ENCODE measurements at places on chromosomes 2 and 18.
A peak's percentile ranks its signal among the peaks of the same experiment; 100 is the strongest.

GRCh38 chr2:229713371-229714079 is 830 bp downstream of the DNER start:
- no peak for DNase-seq

DNA sequence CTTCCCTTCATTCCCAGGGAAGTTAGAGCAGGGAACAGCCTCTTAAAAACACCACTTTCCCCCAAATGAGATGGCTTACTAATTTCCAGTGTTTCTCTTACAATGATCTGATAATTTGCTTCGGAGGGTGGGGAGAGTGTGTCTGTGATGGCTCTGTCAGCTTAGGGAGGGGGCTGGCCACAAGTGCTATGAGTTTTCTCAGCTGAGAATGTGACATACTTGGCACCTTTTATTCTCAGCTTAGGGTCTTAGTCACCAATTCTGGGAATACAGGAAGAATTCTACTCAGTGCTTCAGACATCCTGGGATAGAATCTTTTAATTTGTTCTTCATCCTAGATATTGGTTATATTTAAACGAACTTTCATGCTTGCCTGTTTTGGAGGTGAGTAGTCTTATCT is 64.4 kb downstream of the AOX1 start:
- no peak for DNase-seq

GRCh38 chr2:10552220-10552870 is 104.2 kb upstream of the ODC1 start:
- no peak for DNase-seq

GRCh38 chr2:21267232-21267835 is 143.6 kb downstream of the TDRD15 start:
- no peak for DNase-seq

GRCh38 chr2:119198240-119198840 is 25.3 kb upstream of the STEAP3 start:
- DNase-seq = no peak

DNA sequence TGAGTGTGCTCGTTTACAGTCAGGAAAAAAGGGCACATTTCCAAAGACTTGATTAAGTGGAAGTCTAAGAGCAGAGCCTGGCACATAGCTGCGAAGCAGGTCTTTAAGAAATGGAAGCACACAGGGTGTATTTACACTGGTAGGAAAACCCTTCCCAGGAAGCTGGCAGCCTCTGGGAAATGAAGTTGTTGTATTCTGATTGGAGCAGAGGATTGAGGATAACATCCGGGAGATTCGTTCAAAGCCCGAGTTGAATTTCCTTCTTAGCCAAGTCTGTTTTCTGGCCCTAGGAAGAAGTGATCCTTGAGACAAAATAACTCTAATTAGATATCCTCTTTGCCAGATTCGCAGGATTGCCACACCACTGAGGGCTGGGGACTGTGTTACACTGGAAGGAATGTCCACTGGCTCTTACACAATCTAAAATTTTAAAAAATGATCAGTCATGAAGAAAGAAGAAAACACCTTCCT is 75.9 kb downstream of the ITGB1BP1 start:
- DNase-seq = no peak

DNA sequence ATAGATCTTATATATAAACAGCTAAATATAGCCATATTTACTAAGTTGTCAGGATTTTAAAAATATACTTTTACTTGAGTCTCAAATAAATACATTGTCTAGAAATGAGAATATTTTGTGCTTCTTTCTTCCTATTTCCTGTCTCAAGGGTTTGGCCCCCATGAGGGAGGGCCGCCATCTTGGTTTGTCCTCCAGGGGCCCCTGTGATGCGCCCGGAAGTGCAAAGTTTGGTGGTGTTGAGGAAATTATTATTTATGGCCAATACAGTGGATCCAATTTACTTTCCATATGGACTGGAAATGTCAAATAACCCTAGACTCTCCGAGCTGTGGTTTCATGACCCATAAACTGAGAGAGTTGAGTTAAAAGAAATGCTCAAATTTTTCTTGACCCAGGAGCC is 104.7 kb upstream of the OTOS start:
- no peak for DNase-seq

- DNase-seq = no peak
Observed at GRCh38 chr2:20933714-20934113, 110.2 kb downstream of the APOB start.

- no peak for DNase-seq
Observed at GRCh38 chr2:221588306-221588985, 16.3 kb upstream of the EPHA4 start.

- DNase-seq = no peak
Observed at GRCh38 chr2:190159453-190159852, 96.9 kb upstream of the MSTN start.

DNA sequence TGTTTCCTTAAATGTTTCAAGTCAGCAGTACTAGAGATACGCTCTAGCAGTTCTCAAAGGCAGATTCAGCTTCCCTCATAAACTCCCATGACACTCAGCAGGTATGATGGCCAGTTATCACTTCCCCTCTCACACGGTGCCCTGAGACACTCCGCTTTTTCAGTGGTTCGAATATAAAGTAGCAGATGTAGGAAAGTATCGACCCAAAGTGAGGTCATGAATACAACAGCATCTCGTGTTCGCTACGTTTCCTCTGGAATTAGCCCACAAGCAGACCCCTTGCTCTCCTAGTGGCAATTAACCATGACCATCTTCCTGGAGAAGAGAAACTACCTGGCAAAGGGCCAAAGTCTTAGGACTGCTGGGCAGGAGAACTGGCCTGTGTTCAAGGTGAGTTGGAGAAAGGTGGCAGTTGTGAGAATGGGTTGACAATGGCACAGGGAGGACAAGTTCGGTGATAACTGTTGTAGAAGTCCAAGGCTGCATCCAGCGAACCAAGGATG is 9.3 kb upstream of the AGBL5 start:
- no peak for DNase-seq

DNA sequence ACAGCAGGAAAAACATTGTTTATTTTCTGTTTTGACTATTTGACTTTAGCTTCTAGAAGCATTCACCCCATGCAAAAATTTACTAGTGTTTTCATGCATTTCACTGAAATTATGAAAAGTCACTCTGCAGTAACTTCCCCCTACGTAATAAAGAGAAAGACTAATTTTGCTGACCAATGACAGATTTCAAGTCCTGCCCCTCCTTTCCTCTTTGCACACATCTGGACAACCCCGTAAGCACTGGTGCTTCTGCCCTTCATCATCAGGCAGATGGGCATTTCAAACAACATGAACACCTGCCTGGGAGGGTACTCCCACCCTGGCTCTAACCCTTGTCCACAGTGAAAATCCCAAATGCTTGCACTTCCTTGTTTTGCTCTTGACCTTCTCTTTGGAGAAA is 815.0 kb upstream of the ID2 start:
- no peak for DNase-seq

DNA sequence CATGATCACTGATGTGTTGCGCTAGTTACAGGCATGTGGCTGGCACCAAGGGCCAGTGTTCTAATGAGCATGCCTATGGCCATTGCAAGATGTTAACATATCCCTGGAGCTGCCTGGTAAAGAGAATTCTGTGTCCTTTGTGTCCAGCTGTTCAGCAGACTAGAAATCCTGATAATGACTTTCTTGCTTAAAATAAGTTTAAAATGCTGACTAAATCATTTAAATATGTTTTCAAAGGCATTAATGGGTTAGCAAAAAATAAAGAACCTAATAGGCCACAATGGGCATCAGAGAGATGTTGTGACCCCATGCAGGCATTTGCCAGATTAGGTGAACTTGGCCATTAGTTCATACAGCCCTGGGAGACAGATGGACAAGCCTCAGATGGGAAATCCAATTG is 67.5 kb downstream of the GPR39 start:
- no peak for DNase-seq

GRCh38 chr18:43661570-43661969 is 384.3 kb upstream of the SYT4 start:
- no peak for DNase-seq

GRCh38 chr2:195270466-195271039 is 386.5 kb upstream of the SLC39A10 start:
- no peak for DNase-seq

GRCh38 chr2:220347626-220348025 is 720.2 kb downstream of the SLC4A3 start:
- DNase-seq = no peak

GRCh38 chr2:121377646-121378045 is 92.6 kb upstream of the TFCP2L1 start:
- DNase-seq = no peak

- DNase-seq = no peak
Observed at GRCh38 chr2:169452080-169452479, 27.2 kb upstream of the BBS5 start.

GRCh38 chr18:6821356-6821755 is 91.8 kb downstream of the ARHGAP28 start:
- no peak for DNase-seq

DNA sequence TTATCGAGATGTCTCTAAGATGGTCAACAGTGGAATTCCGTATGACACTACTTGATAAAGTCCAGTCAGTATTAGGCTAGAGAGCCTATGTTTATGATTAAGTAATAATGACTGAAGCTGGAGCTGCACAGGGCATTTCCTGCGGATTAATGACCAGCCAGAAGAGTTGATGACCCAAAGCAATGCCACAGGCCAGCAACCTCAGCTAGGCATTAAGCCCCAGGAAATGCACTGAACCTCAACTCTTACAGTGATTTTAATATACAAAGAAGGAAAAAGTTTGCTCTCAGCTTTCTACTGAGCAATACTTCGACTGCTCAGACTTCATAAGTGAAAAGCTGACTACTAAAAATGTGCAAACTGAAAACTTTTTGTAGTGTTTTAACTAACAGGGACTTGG is 3.9 kb downstream of the KCTD1 start:
- no peak for DNase-seq

GRCh38 chr2:219109471-219109870 is 48.8 kb upstream of the IHH start:
- DNase-seq = no peak

DNA sequence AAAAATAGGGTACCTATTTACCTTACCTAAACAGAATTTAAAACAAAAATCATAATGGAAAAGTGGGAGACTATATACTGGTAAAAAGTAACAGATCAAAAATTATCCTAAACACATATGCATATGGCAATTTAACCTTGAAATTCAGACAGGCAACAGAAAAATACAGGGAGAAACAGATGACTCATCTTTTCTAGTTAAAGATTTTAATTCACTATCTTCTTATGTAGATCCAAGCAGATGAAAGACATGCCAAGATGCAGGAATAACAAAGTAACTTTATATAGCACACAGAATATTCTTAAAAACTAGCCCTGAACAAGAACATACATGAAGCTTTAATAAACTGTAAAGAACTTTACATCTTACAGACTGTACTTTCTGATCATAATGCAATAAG is 30.9 kb downstream of the PRPF40A start:
- DNase-seq = no peak

GRCh38 chr2:68832233-68832869 is 38.8 kb downstream of the BMP10 start:
- DNase-seq = peak; percentile 57

DNA sequence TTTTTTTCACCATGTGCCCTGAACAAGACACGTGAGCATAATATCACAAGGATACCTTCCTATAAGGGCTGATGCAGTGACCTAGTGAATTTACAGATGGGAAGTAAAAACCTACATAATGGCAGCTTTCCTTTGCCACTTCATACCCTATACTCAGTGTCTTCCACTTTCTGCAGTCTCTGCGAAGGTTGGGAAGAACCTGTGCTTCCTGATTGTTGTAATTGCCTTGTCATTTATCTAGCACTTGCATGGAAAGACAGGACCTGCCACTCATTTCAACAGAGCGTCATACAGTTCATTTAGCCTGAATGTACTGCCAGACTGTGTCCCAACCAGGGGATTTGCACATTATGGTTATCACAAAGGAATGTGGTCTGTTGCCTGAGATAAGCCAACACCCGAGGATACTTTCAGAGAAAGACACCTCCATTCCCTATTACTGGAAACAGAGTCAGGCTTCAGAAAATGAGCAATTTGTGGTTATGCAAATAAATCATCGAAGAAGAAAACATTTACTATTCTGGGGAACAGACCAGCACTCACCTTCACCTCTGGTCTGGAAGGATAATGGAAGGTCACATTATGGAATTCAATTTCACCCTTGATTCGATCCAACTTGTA is 55.0 kb downstream of the ABCB11 start:
- DNase-seq = peak; percentile 39

DNA sequence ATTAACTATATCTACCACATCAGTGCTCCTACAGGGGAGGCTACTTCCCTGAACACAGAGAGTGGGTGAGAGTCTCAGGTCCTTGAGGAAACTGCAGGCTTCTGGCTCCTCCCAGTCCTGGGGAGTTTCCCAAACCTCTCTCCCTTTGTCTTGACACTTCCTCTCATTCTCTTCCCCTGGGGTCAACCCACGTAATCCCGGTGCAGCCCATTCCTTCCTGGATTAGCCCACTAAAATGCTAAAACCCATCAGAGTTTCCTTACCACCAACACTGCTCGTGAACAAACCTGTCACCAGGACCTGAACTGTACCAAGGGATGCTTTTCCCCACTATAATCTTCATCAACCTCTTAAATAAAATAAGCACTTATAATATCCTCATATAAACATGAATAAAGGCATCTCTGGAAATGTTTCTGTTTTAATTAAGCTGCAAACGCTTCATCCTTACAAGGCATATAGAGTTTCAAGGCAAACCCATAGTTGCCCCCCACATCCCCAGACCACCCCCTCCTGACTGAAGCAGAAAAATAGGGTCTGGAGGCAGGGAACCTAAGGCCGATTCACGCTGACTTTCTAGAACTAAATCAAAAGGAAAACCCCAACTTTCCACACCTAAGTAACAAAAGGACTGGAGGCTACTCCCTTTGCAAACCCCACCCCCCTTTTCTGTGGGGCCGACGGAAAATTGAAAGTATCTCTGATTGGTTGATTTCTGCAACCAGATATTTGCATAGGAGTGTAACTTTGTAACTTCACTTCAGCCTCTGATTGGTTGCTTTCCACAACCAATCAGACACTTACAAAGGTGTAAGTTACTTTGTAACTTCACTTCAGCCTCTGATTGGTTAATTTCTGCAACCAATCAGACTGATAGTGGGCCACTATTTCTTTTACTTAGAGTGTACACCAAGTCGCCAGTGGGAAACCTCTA is 19.0 kb downstream of the TMSB10 start:
- no peak for DNase-seq

DNA sequence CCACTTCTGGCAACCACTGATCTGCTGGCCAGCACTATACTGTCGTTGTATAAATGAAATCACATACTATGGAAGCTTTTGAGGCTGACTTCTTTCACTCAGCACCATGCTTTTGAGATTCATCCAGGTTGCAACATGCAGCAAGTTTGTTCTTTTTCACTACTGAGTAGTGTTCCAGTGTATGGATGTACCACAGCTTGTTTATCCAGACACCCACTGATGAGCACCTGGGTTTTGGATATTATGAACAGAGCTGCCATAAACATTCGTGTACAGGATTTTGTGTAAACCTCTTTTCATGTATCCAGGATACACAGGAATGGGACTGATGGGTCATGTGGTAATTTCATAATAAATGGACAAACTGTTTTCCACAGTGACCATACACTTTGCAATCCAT is 10.7 kb downstream of the ERCC3 start:
- no peak for DNase-seq

- DNase-seq = no peak
Observed at GRCh38 chr2:170122883-170123547, 54.9 kb upstream of the MYO3B start.

Data from bone marrow (tissue), 2 donors.